NCI-H2081 treated with DMSO at 0.1 percent for 48 hours (cell line): ENCODE measurements at places on chromosomes 12 and 14.

GRCh38 chr14:32049361-32050088, 27.6 kb upstream of the ARHGAP5 start:
- DNase-seq, result no peak

- DNase-seq, result no peak
Measured at GRCh38 chr12:92503029-92503931, 199.5 kb upstream of the PLEKHG7 start.

GRCh38 chr14:92540472-92541048, 27.0 kb downstream of the RIN3 start:
- DNase-seq, result no peak

DNA sequence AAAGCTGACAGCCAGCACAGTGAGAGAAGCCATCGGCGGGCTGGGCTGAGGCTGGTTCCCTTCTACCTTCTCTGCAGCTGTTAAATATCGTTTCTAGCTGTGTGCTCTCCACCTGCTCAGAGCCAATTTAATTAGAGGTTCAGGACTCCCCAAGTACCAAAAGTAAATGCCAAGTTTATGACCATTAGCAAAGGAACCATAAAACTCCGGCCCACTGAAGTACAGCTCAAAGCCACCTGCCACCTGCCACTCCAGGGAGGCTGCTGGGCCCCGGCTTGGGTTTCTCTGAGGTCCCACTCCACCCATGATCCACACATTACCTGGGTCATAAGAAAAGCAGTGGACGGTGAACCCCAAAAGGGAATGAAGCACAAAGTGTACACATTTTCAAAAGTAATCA, 272.8 kb downstream of the KSR2 start:
- no peak for DNase-seq

DNA sequence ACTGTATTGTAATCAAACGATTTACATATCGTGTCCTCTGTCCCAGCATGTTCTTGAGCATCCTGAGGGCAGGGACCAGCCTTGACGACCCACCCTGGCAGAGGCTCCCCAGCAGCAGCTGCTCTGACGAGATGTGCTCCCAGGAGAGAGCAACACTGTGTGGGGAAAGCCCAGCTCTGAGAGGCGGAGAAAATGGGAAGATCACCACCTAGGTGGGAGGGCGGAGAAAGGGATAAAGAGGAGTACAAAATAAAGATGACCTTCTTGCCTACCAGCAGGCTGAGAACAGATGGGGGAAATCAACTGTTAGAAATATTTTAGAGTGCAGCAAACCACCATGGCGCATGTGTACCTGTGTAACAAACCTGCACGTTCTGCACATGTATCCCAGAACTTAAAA, 71.5 kb upstream of the CAPRIN2 start:
- DNase-seq, result no peak

DNA sequence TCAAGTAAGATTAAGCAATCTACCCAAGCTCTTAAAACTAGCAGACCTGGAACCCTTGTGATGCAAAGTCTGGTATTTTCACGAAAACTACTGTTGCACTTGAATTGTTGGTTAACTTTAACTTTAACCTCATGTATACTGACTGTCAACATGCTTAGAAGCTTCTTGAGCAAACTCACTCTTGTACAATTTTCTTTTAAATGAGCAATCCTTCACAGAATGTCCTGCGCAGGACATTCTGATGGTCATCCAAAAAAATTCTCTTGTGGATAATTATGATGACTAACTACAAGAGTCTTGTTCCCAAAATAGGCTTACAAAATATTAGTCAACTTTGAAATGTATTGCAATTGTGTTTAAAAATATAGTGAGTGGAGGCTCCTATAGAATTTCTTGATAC, 54.0 kb upstream of the PDE3A start:
- DNase-seq, result no peak

DNA sequence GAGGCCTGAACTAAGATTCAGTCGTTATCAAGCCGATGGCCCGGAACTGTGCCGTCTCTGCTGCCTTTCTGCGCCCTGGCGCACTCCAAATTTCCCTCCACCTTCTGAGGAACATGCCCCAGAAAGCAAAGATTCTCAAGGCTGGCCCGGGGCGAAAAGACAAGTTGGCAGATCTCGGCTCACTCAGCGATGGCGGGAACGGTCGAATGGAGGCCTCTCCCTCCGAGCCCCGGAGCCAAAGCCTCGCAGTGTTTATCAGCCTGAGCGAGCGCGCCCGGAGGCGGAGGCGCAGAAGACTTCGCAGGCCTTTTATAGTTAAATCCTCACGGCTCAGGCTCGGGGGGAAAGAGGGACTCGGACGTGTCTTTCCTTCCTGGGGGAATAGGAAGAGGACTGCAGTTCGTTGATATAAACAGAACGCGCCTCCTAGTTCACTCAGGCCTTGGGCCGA, 5.6 kb downstream of the TBX5 start:
- DNase-seq, result no peak

DNA sequence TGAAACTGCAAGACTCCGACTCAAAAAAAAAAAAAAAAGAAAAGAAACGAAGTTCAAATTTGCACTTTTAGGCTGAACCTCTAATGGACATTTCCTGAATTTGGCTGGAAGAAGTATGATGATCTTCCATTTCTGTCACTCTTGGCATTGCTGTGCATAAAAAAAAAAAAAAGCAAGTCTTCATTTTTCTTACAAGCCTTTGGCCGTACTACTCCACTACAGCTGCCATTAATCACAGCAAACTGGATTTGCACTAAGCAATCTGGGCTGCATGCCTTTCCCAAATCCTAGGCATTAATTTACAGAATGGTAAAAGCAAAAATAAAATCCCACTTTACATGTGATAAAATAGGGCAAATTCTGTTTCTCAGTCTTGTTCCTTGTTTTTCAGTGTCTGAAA, 7.1 kb downstream of the CSRP2 start:
- no peak for DNase-seq

DNA sequence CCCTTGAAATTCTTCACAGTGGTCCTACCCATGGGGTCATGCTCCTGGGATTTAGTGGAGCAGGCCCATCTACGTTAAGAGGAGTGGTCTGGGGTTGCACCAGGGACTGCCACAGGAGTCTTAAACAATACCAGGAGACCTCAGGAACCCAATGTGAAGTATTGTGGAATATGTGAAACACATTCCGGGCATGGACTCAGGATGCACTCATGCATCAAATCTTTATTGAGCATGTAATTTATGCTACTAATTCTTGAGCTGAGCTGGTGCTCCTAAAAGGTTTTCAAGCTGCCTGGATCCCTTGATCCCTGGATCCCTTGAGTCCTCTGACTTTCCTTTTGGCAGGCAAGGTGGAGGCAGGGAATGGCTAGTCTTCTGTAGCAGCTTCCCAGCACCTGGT, 8.8 kb downstream of the SERPINA10 start:
- DNase-seq, result no peak

GRCh38 chr14:35336494-35337268, 44.5 kb downstream of the PSMA6 start:
- no peak for DNase-seq

DNA sequence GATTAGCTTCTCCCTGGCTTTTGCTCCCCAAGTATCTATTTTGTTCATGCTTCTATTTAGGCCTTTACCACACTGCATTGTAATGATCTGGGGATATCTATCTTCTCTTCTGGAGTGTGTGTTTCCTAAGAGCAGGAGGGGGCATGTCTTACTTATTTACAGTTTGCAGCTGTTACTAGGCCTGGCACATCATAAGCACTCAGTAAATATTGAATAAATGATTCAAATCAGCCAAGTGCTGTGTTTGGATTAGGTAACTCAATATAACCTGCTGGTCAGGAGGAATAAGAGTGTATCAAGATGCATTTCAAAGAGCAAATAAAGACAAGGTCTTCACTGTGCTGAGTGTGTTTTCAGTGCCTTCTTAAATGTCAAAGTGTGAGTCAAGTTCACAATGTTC, 186.1 kb downstream of the FOXG1 start:
- DNase-seq, result no peak

DNA sequence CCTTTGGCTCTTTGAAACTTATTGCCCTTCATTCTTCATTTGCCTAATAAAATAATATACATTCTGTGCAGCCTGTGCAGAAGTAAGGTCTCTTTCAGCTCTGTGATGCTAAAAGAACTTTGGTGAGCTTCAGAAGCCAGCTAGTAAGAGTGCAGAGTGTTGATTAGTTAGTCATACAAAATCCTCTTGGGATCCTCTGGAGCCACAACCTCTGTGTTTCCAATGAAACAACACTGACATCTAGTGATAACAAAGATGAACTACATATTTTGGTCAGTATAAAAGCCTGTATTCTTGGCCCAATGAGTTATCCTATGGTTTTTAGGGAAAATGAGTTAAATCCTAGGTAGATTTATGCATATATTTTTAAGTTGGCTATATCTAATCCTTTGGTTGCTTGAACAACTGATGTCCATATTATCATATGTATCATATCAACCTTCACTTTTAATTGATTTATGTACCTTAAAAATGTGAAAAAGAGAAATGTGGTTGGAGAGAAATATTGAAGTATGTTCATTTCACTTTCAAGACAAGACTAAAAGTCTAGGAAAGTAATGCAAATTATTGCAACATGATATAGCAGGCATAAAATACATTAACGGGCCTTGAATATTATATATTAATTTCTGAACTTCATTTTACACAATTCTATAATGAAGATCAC, 158.4 kb downstream of the KLHL28 start:
- DNase-seq, result peak; percentile 5

GRCh38 chr14:103543140-103543539, 14.1 kb downstream of the TRMT61A start:
- no peak for DNase-seq

DNA sequence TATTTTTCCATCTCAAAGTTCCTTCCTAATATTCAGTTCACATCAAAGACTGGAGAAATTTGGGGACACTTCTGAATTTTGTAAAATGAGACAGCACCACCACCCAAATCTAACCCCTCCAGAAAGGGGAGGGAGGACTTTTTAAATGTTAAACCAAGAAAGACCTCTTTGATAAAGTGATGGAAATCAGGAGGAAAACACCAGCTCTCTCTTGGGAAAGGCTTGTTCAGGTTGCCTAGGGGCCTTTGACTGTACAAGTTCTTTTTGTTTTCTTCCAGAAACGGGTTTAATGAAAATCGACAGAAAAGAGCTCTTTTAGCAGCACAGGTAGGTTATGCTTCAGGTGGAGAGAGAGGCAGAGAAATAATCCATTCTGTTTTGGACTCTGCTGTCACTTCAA, 112.3 kb downstream of the OTOGL start:
- no peak for DNase-seq

- DNase-seq, result no peak
Measured at GRCh38 chr12:130868412-130868811, 3.5 kb upstream of the RAN start.

DNA sequence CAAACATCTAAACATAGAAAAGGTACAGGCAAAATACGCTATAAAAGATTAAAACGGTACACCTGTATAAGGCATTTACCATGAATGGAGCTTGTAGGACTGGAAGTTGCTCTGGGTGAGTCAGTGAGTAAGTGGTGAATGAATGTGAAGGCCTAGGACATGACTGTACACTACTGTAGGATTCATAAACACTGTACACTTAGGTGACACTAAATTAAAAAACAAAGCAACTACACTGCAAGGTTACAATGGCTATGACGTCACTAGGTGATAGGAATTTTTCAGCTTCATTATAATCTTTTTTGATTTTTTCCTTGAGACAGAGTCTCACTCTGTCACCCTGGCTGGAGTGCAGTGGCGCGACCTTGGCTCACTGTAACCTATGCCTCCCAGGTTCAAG, 269.2 kb downstream of the KSR2 start:
- DNase-seq, result no peak

DNA sequence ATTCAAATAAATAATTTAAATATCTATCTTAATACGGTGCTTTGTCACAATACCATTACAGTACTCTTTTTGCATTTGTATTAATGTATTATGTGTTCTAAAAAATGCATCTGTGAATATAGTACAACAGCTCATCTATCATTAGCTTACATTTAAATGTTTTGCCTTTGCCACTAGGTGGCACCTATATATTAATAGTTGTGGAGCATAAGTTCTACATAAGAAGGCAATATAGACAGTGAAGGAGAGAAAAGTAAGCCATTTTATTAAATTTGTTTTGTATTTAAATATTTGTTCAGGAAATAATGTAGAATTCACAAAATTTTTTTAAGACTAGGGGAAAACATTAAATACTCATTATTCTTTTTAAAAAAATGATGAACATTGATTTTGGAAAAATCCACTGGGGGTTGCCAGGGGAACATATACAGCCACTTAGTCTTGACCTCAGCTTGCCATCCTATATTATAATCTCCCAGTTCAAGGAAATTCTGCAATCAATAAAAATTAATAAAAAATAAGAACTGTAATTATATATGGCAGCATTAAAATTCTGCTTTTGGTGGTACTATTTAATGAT, 9.8 kb downstream of the CCER1 start:
- peak; percentile 10 for DNase-seq
